ENCODE measurements at places on chromosomes 12 and 14.

DNA sequence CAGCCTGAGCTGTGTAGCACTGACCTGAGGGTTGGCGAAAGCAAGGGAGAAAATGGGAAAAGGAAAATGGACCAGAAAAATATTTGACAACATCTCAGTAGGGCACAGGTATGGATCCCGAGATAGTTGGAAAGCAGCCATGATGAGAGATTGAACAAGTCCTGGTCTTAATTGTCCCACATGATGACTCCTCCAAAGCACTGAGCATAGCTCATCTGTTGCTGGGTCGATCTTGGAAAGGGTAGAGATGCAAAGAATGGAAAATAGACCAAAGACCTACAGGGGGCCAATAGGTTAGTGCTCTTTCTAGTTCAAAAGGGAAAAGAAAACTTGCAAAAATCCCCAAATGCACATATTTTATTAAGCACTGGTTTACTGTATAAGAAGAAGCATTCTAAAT is 251.9 kb downstream of the SEC23A start:
- no peak for DNase-seq

DNA sequence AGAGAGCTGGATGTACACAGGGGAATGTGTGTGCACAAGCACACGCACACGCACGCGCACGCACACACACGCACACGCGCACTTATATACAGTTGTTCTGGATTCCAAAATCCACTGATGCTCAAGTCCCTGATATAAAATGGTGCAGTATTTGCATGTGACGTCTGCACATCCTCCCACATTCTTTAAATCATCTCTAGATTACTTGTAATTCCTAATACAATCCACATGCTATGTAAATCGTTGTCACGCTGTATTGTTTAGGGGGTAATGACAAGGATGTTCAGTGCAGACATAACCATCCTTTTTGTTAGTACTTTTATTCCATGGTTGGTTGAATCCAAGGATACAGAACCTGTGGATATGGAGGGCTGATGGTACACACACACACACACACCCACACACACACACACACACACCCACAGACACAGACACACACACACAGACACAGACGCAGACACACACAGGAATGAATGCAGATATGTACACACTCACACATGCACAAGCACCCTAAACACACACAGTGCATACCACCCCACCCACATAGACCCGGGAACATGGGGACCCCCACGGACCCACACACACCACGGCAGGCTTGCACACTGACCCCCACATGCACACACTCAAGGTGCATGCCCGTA is 188.5 kb upstream of the PRMT8 start:
- DNase-seq, result peak; percentile 62

DNA sequence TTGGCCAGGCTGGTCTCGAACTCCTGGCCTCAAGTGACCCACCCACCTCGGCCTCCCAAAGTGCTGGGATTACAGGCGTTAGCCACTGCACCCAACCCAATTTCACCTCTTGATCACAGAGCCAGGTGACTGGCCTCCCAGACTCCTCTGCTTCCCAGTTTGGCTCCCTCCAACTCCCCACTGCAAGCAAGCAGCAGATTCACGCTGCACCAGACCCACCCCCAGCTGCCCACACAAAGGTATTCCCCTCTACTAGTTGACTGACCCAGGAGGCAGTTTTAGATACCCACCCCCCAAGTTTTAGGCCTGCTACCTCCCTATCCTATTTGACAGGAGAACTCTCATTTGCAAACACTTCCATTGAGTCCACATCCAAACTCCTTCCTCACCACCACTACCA is 5.2 kb downstream of the RARG start:
- DNase-seq, result no peak

DNA sequence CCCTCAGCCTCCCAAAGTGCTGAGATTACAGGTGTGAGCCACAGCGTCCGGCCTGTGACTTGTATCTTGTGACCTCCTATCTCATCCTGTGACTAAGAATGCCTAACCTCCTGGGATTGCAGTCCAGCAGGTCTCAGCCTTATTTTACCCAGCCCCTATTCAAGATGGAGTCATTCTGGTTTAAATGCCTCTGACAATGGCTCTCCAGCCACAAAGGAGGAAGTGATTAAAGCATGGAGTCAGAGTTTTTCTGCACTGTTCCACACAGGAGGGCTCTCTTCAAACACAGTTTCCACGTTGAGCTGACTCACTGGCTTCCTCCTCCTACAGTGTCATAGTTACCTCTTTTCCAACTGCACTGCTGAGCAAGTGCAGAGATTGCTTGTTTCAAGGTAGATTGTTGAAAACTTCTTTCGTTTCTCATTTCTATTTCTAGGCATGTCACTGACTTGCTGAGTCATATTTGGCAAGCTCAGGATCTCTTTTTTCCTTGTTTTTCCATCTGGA is 383.8 kb downstream of the PCNX1 start:
- DNase-seq, result peak; percentile 46

DNA sequence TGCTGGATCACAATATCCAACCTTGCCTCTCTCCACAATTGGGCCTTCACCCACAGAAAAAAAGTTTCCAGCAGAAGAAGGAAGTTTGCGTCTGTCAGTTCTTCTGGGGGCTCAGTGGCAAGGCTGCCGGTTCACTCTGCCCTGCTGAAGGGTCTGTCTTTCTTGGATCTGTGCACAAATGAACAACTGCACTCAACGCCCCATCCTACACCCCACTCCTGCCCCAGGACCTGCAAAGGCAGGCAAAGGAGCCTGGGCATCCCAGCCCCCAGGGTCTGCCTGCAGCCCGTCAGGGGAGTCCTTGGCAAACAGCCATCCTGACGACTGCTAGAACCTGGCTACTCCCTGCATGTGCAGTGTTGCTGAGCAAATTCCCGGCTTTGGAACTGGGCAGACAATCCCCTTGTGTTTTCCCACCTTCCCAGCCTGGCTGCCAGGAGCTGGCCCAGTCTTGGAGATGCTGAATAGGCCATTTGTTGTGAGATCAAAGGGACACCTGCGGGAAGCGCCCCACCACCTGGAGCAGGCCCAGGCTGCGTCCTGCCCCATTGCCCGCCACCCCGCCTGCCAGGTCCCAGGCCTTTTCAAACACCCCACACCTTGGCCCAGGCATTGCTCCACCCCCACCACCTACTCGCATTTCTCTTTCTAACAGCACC is 311.9 kb downstream of the BCL11B start:
- no peak for DNase-seq

DNA sequence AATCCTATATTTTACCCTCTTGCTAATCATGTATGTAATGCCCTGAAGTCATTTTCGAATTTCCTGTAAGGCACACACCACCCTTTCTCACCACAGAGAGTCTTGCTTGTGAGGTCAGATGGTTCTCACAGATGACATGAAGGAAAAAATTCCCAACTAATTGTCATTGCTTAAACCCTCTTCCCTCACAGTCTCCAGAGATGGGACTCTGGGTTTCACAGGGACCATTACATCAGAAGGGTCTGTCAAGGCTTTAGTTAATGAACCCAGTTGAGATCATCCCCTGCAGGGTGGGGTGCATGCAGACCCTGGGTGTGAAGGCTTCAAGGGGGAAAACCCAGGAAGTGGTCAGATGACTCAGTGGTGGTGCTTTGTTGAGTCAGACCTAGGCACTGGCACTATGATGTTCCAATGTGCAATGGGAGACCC is 229.6 kb downstream of the BCAT1 start:
- peak; percentile 85 for DNase-seq

DNA sequence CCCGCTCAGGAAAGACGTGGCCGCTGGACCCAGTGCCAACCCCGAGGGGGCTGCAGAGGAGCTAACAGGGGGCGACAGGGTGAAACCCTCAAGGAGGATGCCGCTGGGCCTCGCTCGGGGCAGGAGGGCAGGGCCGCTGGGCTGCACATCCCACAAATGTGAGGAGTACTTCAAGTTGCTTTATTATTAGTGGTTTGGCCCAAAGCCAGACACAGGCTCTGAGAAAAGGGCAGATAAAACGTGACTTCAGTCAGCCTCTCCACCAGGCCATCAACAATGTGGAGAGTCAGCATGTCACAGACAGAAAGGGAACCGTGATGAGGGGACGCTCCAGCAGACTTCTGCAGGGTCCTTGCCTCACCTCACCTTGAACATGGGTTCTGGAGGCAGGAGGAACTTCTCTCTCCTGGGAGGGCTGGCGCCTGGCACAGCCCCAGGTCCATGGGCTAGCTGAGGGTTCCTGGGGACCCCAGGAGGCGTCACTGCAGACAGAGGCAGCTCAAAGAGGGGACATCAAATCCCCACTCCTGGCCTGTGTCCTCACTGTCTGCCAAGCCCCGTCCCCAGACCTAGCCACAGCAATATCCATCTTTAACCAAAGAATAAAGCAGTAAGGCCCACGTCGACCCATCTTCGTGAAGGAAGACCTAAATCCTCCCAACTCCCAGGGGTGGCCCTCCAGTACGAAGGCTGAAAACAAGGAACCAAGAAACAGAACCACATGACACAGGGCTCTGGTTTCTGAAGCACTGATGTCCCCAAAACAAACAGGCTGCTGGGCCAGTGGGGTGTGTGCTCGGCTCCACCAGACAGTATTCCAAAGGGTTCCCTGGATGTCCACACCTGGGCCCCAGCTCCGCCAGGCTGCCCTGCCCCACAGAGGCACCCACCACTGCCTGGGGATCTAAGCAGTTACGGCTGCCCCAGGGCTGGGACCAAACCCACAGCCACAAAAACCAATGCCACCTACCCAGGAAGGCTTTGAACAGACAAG is 35.1 kb downstream of the CCDC85C start:
- peak; percentile 82 for DNase-seq

DNA sequence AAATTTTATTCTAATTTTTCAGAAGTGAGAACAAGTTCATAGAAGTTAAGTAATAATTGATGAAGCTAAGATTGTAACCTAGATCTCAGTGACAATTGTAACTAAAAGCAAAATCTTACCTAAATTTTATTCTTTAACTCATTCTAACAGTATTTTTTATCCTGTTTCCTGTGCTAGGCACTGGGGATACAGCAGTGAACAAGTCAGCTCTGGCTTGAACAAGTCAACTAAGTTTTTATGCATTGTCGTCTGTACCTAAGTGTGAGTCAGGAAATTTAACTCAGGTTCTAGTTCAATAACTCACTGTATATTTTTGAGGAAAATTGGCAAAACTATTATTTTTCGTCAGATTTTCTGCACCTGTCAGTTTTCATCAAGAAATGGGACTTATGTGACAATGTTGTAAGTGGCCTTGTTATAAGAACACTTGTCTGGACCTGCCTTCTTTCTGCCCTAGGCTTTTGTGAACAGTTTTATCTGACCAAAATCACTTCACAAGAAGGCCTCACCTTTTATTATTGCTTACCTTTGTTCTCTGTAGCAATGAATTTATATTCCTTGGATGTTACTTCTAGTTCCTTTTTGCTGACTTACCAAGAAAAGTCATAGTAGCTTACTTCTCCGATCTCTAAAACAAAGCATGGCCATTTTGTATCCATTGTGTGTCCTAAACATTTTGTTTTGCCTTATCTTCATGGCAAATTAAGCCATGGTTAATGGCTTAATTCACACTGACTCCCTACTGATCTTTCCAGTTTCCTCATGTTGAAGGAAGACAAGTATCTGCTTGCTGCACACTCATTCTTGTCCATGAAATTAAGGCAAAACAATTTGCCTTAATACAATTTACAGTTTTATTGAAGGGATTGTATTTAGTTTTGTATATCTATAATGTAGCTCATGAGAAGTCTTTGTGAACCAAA is 2.7 kb downstream of the TMTC3 start:
- DNase-seq, result no peak

DNA sequence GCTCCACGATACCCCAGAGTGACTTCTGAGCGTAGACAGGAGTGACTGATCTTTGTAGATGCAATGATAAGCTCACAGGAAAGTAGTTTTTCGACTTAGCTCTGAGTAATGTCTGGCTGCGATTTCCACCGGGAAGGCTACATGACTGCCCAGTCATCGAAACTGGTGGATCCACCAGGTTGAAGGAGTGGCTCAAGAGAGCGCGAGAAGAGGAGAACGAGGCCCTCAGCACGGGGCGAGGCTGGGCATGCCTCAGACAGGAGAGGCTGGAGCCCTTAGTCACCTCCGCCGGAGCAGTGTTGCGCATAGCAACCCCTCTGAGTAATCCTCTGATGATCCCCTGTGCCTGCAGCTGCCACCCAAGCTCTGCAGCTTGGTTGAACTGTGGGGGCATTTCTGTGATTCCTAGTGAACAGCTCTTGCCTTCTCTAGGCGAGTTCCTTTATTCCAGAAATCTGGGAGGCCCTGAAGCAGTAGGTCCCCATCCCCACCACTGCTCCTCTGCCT is 25.6 kb downstream of the ELK3 start:
- peak; percentile 93 for DNase-seq

- DNase-seq, result no peak
Measured at GRCh38 chr14:102490456-102490855, 19.1 kb downstream of the ANKRD9 start.

DNA sequence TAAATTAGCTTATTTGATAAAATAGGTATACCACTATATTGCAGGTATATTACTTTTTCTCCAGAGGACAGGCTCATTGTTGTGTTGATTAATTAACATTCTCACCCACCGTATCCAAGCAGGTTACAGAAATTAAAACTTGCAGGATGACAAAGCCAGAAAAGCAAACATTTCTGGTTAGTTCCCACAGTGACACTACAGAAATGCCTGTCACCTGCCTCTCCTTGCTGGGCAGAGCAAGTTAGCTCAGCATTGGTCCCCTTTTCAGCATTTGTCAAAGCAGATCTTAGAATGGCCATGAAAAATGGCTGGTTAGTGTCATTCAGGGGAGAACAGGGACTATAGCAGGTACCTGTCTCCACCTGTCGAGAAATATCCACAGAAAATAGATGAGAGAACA is 38.8 kb downstream of the RMST start:
- no peak for DNase-seq

DNA sequence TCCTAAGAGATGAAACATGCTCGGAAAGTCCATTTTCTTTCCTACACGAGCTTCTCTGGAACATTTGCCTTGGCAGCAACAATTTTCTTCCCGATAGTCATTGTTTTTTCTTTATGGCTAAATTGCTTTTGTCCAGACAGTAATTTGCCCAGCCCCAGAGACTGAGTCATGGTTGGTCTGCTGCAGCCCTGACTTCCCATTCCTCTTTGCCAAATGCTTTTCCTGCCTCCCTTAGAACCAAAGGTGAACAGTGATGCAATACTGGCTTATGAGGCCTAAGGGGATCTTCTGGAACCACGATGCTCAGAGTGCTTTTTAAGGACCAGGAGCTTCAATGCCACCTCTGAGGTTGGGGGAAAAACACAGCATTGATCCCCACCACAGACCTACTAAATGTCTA is 1599.6 kb upstream of the TMEM132C start:
- peak; percentile 30 for DNase-seq
